ENCODE measurements at places on chromosomes 7 and 10.

DNA sequence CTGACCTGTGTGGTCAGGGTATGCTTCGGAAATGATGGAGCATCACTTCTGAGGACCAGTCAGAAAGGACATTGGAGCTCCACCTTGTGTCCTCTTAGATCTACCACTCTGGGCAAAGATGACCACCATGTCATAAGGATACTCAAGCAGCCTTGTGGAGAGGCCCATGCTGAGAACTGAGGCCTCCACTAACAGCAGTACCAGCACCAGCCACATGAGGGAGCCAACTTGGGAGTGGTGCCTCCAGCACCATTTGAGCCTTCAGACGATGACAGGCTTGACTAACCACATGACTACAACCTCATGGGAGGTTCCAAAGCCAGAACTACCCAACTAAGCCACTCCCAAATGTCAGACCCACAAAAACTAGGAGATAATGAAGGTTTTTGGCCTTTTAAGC is 116.0 kb downstream of the NPTX2 start:
- peak; percentile 20 for DNase-seq

DNA sequence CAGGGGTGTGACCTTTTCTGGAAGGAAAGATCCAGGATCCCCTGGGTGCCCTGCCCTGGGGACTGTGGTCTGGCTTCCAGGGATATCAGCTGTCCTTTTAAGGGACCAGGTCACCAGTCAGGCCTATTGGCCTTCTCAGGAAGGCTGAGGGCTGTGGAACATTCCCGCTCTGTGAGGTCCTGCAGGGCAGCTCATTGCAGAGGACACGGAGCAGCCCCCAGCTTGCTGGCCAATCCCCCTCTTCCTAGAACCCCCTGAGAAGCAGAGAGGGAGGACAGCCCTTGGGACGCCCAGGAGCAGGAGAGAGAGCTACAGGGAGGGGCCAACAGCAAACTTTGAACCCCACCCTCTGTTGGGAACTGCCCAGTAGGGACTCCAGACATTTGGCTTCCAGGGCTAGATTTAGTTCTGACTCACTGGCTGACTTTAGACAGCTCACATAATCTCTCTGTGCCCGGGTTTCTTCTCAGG is 67.9 kb upstream of the COL13A1 start:
- DNase-seq: peak; percentile 40

- peak; percentile 66 for DNase-seq
These were observed 15.8 kb downstream of the ECHDC3 start for GRCh38 chr10:11757821-11758463.

DNA sequence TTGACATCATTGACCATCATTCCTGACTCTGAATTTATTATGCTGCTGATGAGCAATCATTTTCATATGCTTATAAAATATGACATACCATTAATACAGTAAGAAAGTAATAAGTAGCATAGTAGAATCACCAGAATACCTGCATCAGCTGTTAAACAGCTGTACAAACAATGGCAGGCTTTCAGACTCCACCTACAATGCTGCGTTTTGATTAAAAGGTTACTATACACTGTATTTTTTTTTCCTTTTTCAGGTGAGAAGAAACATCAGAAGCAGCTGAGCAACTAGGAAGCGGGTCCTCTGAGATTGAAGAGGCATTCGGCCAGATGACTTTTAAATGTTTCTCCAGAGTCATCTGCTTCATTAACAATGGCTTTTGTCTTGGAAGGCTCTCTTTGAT is 7.1 kb downstream of the ASNS start:
- DNase-seq: no peak

DNA sequence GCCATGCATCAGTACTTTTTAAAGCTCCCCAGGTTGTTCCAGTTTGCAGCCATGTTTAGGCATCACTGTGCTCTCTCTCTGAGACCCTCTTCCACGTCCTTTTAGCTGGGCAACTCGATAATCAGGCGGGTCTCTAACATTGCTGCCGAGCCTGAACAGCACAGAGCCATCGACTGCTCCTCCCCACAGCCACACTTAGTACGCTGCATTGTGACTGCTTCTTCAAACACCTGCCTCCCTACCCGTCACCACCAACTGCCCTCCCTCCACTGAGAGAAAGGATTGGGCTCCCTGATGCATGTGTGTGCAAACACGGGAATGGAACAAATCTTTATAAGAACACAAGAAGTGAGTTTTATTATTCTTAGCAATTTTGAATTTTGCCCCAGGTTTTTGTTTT is 11.4 kb upstream of the TACR2 start:
- no peak for DNase-seq

DNA sequence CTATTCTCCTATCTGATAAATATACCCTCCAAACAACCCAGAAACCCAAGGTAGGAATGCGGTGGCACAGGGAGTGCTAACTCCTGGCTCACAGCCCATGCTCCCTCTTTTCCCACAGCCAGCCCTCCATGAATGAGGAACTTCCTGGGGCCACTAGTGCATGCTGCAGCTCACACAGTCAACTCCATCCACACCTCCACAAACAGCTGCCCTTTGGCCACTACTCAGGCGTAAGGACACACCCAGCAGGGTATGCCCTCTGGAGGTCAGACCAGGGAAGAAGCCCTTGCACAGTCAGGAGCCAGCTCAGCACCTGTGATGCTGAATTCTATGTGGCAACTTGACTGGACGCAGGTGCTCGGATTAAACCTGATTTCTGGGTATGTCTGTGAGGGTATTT is 85.2 kb upstream of the PIK3CG start:
- DNase-seq: no peak

- DNase-seq: no peak
These were observed 2.5 kb downstream of the VOPP1 start for GRCh38 chr7:55569797-55570196.

Data from HCEC 1CT (cell line).